ENCODE measurements at places on chromosomes 11 and 22.

DNA sequence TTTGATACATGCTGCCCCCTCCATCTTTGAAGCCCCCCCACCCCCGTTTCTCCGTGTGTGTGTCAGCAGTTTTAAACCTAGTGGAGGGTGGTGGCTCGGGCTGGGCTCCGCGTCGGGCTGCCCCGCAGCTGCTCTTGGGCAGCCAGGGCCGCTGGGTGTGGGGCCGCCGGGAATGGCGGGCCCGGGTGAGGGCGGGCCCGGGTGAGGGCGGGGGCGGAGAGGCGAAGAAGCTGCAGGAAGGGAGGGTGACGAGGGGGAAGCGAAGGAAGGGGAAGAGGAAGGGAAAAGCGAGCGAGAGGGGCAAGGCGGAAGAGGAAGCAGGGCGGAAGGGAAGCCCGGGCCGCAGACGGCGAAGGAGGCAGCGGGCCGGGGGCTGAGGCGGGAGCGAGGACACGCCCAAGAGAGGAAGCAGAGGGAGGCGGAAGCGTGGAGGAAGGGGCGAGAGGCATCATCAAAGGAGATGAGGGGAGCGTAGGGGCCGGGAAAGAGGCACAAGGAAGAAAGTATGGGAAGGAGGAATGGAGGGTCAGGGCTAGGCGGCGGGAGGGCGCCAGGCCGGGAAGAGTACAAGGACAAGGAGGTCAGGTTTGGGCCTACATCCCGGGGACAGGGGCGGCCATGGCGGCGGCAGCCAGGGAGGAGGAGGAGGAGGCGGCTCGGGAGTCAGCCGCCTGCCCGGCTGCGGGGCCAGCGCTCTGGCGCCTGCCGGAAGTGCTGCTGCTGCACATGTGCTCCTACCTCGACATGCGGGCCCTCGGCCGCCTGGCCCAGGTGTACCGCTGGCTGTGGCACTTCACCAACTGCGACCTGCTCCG, 82.4 kb downstream of the BCR start:
- no peak for DNase-seq

DNA sequence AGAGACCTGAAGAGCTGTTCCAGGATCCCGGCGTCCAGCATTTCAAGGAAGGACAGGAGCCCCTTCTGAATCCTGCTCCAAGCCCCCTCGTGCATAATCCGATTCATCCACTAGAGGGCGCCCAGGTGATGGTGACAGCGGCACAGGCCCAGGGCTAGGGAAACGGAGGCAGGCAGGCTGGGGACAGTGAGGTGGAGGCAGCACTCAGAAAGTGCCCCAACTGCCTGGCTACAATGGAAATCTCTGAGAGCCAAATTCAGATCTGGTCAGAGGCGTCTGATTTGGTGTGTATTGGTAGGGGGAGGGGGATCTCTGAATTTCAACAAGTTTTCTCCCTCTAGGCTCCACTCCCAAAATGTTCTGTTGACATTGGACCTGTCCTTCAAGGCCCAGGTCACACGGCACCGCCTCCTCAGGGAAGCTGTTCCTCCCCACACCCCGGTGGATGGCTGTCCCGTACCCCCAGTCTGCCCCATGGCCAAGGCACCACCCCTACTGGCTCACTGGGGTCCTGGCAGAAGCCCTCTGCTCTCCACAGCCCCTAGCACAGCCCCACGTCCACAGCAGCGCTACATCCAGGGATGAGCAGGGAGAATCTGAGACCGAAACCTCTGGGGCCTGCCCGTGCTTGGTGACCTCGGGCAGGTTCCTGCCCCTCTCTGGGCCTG, 142.9 kb downstream of the CRYBB2 start:
- no peak for DNase-seq

DNA sequence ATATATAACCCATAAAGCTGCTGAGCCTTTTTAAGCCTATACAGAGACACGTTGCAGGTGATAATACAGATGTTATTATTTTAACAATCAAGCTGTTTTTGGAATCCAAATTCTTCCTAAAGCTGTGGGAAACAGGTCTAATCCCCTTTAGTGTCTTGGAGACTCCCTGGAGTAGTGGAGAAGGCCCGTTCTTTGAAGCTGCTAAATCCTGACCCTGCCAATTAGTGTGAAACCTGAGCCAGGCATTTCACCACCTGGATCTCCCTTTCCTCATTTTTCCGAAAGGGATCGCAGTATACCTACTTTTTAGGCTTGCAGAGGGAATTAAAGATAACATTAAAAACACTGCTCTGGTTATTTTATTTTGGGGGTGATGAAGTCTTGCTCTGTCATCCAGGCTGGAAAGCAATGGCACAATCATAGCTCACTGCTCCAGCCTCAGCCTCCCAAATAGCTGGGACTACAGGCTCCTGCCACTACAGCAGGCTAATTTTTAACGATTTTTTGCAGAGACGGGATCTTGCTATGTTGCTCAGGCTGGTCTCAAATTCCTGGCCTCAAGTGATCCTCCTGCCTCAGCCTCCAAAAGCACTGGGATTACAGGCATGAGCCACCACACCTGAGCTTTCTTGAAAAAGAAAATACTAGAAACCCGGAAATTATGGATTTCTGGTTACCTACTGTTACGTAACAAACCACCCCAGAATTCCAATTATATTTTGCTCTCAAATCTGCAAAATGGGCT, 1.7 kb upstream of the EIF4ENIF1 start:
- DNase-seq = no peak

GRCh38 chr22:43039800-43040199, 24.9 kb upstream of the PACSIN2 start:
- DNase-seq = peak; percentile 11

DNA sequence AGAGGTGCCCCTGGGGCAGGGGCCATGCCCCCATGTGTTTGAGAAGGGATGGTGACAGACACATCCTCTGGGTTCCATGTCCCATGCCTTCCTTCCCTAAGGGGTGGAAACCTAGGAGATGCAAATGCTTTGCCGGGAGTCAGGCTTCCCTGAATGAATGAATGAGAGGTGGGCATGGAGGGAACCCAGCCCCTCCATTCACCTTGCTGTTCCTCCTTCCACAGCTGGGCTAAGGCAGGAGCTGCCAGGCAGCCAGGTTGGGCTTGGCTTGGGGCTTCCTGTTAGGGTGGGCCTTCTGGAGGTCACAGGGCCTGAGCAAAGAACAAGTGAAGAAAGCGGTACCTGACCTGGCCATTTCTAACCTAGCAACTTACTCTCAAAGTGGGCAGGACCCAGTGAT, 926 bp downstream of the POU2F3 start:
- no peak for DNase-seq
